ENCODE measurements at places on chromosomes 1 and 21. TPM values are rescaled to one million over a fixed set of nuclear protein-coding genes. Genes with fewer than 3 reads are reported as not detected.

GRCh38 chr1:25704267-25704691 is 87.7 kb downstream of the MAN1C1 start:
- no peak overlapping the region for H3K4me3 ChIP-seq
- no peak for DNase-seq
- no peaks in the 10 kb centered on the region for H3K27me3 ChIP-seq
- no peaks in the 10 kb centered on the region for H3K36me3 ChIP-seq
- peaks cover 19% of the 10 kb centered on the region for H3K4me1 ChIP-seq

KIF2C gene
- 71.6 TPM for total RNA-seq

DNA sequence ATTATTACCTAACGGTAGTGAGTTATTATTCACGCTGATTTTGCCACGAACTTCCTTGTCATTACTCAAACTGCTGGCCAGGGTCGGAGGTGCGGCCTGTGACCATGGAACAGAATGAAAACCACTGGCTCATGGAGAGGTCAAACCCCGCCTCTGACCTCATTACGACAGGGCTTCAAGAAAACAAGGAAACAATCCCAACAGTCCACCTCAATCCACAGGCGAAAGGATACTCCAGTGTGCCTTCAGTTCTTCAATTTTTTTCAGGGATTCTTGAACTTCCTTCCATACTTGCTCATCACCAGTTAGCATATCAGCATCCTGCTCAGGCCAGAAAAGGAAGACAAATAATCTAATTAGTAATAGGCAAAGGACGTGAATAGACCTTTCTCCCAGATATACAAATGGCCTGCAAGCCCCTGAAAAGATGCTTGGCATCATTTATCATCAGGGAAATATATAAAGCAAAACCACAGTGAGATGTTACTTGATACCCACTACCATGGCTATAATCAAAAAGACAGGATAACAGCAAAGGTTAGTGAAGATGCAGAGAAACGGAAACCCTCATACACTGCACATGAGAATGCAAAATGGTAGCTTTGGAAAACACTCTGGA is 643.4 kb downstream of the SMYD3 start:
- H3K27ac ChIP-seq: no peak overlapping the region
- no peak for DNase-seq
- no peaks in the 10 kb centered on the region for H3K36me3 ChIP-seq
- H3K4me3 ChIP-seq: no peak overlapping the region
- H3K4me1 ChIP-seq: no peaks in the 10 kb centered on the region
- no peaks in the 10 kb centered on the region for H3K27me3 ChIP-seq

- H3K4me3 ChIP-seq: no peak overlapping the region
- peaks cover 21% of the 10 kb centered on the region for H3K36me3 ChIP-seq
- H3K27ac ChIP-seq: peak overlapping the region; percentile 84
- peak; percentile 77 for DNase-seq
- H3K4me1 ChIP-seq: peaks cover 10% of the 10 kb centered on the region
- no peaks in the 10 kb centered on the region for H3K27me3 ChIP-seq
Observed at GRCh38 chr1:214404571-214405213, 123.7 kb downstream of the SMYD2 start.

DNA sequence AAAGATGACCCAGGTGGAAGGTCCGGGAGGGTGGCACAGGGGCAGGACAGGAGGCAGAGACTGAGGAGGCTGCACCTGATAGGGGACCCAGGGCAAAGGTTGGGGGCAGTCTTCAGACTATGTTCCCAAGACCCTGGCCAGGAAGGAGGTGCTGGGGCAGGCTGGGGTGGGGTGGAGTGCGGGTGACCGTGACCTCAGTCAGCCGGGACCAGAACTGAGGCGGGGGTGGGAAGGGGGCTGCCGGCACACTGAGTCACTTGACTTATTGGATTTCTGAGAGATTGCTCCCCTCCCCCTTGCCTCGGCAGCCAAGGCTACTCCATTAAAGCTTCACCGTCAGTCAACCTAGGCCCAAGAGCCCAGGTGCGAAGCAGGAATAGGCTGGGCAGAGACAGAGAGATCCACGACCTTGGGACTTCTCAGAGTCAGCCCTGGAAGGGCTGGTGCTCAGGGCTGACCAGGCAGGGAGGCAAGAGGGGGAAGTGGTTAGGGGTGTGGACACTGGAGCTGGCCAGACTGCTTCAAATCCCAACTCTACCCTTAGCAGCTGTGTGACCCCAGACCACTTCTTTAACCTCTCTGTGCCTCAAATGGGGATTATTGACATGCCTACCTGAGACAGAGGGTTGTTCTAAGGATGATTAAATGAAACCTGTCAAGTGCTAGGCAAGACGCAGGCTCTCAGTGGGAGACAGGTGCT is 47.9 kb upstream of the LAPTM5 start:
- no peaks in the 10 kb centered on the region for H3K27me3 ChIP-seq
- peaks cover 9% of the 10 kb centered on the region for H3K4me1 ChIP-seq
- H3K36me3 ChIP-seq: no peaks in the 10 kb centered on the region
- H3K27ac ChIP-seq: no peak overlapping the region
- no peak for DNase-seq
- no peak overlapping the region for H3K4me3 ChIP-seq

DNA sequence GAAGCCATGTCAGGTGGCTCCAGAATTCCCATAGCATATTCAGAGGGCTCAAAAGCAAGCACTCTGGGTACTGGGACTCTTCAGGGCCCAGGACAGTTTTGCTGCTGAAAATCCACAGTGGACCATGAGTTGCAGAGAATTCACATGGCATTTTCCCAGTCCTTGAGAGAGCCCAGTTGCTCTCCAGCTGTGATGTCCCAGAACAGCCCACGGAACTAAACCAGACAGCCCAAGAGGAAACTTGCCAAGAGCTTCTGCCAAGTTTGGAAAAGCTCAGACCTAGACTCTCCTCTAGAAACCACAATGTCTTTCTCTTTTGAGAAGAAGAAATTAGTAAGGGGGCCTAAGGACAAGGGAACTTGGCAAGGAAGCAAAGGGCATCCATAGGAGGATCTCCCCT is 69.4 kb downstream of the RGS2 start:
- no peak for DNase-seq
- H3K27me3 ChIP-seq: no peaks in the 10 kb centered on the region
- H3K4me3 ChIP-seq: no peak overlapping the region
- no peaks in the 10 kb centered on the region for H3K36me3 ChIP-seq
- no peak overlapping the region for H3K27ac ChIP-seq

- H3K27me3 ChIP-seq: no peaks in the 10 kb centered on the region
- DNase-seq: no peak
- no peak overlapping the region for H3K27ac ChIP-seq
- no peak overlapping the region for H3K4me3 ChIP-seq
- no peaks in the 10 kb centered on the region for H3K36me3 ChIP-seq
Observed at GRCh38 chr1:244897476-244898254, 33.3 kb upstream of the HNRNPU start.

- no peaks in the 10 kb centered on the region for H3K27me3 ChIP-seq
- no peak for DNase-seq
- no peaks in the 10 kb centered on the region for H3K4me1 ChIP-seq
- no peak overlapping the region for H3K27ac ChIP-seq
- peaks cover 14% of the 10 kb centered on the region for H3K36me3 ChIP-seq
- H3K4me3 ChIP-seq: no peak overlapping the region
Observed at GRCh38 chr1:109996476-109996875, 11.9 kb downstream of the AHCYL1 start.

DNA sequence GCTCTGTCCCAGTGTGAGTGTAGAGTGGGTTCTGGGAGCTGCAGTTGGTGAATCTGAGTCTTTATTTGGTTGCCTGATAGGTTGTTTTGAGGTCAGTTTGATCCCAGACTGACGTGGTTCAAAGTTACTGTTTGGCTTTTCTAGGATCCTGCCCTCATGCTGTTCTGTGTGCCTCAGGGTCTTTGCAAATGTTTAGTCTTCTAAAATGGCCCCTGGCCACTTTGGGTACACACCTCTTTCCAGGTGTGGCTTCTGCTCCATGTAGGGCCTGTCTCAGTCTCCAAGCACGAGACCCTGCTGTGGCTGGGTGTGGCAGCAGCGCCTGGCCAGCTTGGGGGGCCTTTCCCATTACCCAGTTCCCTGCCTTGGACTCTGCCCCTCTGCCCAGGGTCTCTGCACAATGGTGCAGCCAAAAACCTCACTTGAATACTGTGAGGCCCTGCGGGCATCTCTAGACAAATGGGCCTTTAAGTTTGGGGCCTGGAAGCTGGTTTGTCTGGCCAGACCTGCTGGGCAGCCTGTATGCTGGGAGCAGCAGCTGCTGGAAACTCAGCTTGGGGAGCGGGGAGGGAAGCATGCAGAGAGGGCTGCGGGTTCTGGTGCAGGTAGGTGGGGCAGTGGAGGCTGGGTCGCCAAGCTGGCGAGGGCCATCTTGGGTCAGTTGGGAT is 5.6 kb downstream of the PTPRF start:
- H3K27ac ChIP-seq: no peak overlapping the region
- no peak for DNase-seq
- H3K36me3 ChIP-seq: peaks cover 30% of the 10 kb centered on the region

DNA sequence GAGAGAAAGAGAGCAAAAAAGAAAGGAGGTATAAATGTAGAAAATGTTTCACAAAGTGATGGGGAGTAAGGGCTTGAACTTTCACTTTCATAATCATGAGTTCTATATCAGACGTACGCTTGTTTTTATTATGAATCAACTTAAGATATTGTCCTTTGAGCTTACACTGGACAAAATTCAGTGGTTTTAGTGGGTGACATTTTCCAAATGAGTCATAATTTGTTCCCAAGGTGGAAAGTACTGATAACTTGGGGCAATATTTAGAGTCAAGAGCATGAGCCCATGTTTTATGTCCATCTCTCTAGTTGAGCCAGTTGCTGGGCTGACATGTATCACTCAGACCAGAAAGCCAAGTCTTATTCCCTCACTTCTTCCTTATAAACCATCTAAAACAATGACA is 161.6 kb downstream of the CHRM3 start:
- no peak overlapping the region for H3K4me3 ChIP-seq
- peaks cover 6% of the 10 kb centered on the region for H3K36me3 ChIP-seq
- no peak for DNase-seq
- H3K27me3 ChIP-seq: no peaks in the 10 kb centered on the region
- no peaks in the 10 kb centered on the region for H3K4me1 ChIP-seq

GRCh38 chr1:115274467-115274866 is 63.6 kb downstream of the NGF start:
- no peak overlapping the region for H3K4me3 ChIP-seq
- peaks cover 4% of the 10 kb centered on the region for H3K36me3 ChIP-seq
- no peak for DNase-seq
- H3K27me3 ChIP-seq: no peaks in the 10 kb centered on the region

- no peak for DNase-seq
- no peaks in the 10 kb centered on the region for H3K27me3 ChIP-seq
- H3K4me3 ChIP-seq: no peak within 1 kb of the TSS
- no peaks in the 10 kb centered on the region for H3K36me3 ChIP-seq
- no peak within 1 kb of the TSS for H3K27ac ChIP-seq
- no peaks in the 10 kb centered on the region for H3K4me1 ChIP-seq
Observed at GRCh38 chr1:111503585-111504060, at the start of the genes ADORA3 and TMIGD3. Gene ADORA3, minus strand, starts transcription at chr1:111503633. Its CDS starts 279 bp downstream, at chr1:111503354. Gene TMIGD3, minus strand, starts transcription at chr1:111503633. Its CDS starts 279 bp downstream, at chr1:111503354.

DNA sequence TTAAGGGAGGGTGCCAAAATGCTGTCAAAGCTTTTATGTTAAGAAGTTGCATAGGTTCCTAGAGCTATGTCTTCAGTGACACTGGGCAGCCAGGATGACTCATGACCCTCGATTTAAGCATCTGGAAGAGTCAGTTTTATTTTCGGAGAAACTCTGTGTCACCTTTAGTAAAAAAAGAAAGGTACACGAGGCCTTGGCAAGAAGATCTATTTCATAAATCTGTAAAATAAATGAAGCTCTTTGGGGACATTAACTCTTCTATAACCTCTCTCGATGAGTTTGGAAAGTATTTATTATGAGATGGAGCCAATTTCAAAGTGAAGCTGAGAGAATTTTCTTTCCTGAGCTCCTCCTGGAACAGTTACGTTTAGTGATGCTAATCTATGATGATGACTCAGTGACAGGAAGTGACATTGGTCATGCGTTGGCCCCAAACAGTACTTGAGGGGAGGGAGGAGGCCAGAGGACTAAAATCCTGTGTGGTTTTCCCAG is 156.5 kb downstream of the HLX start:
- no peak overlapping the region for H3K4me3 ChIP-seq
- H3K4me1 ChIP-seq: no peaks in the 10 kb centered on the region
- no peaks in the 10 kb centered on the region for H3K36me3 ChIP-seq

DNA sequence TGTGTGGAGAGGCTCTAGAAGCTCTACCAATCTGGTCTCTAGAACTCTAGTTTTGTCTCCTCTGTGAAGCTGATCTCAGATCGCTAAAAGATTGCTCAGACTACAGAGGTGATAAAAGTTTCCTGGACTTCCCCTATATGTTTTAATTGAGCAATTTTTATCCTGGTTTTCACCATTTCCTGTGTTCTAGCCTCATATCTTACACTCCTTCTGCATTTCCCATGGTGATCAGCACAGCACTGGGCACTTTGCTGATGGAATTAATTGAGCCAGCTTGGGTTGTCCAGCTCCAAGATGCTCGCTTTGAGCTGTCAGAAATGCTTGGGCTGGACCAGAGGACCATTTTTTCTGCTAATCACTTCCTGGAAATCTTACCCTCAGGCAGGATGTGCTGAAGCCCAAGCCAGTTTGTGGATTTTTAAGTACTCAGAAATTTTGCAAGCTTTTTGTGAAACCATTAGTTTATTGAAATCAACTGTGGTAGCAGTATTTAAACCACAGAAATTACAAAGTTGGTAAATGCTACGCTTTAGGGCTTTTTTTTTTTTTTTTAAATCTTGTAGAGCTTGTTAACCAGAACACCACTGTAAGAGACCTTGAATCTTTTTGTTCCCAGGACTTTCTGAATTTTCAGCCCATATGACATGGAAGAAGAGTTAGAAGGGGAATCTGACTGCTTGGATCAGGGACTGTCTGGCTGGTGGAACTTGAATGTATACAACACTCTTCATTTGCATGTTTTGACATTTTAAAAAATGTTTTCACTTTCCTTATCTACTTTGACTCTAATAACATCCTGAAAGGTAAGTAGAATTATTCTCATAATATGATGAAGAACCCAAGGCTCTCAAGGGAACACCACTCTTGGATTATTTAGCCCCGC is 28.4 kb downstream of the CD48 start:
- H3K4me3 ChIP-seq: no peak overlapping the region
- no peak for DNase-seq
- H3K27ac ChIP-seq: no peak overlapping the region
- H3K36me3 ChIP-seq: peaks cover 10% of the 10 kb centered on the region

RABGGTB gene
- 151 TPM for total RNA-seq

DNA sequence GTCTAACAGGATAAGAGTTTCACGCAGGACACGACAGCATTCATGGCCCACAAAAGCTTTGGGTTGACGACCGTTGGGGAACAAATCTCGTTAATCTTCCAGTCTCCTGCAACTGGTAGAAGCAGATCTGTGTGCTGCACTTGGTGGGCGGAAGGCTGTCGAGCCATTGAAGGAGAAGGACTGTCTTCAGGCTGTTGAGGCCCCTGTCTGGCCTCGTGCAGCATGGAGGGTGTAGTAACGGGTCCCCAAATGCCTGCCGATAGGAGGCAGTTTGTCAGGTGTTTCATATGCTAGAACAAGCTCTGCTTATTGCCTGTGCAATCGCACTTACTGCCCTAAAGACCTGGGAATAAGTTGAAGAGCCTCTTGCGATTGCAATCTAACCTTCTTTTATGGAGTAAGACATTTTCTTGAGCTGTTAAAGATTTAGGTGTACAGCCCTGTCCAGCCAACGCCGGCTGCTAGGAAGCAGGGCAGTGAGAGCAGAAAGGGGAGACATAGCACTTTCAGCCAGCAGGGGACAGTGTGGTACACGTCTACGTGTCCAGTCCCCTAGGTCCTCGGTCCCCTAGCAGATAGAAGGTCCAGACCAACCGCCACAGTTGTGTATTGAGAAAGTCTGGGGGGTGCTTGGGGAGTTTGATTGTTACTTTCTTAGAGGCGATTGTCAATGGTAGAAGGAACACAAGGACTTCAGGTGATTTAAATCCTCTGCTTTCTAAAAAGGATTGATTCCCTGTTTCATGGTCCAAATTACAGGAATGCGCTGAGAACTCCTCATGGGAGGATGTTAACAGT is 102.3 kb upstream of the TMPRSS2 start:
- H3K36me3 ChIP-seq: no peaks in the 10 kb centered on the region
- no peaks in the 10 kb centered on the region for H3K4me1 ChIP-seq
- peak; percentile 78 for DNase-seq
- H3K27me3 ChIP-seq: no peaks in the 10 kb centered on the region
